ENCODE measurements at places on chromosomes 4 and X.

GRCh38 chr4:141802333-141802732, 165.9 kb downstream of the IL15 start:
- DNase-seq = peak; percentile 4

DNA sequence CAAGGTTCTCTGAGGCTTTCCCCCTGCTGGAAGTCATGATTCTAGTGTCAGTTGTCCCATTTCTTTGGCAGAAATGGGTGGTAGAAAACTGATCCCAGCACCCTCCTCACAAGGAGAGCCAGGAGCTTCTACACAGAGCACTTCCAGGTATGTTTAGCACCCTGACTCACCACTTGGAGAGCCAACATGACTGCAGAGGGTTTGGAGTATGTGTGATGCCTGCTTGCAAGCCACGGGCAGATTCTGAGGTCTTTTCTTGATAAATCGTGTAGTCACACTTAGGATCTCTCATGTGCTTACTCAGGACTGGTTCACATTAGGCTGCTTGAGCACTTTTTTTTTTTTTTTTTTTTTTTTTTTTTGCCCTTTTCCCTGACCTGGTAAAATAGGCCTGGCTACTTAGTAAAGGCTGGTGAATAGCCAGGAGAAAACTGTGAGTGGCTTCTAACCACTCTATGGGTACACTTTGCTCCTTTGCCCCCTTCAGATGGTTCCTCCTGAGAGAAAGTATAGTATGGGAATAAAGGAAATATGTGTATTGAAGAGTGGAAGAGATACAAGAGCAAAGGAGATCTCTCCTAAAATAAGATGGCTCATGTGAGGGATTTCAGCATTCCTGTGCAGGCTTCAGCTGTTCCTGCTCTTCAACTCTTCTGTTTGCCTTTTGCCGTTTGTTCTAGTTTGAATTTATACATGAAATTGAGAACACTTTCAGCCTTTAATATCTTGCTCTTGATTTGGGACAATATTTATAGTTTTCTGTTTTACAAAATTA, 103.6 kb downstream of the EMCN start:
- DNase-seq = peak; percentile 47

- peak; percentile 46 for DNase-seq
Observed at GRCh38 chr4:66855956-66856355, 689.3 kb downstream of the CENPC start.

- no peak for DNase-seq
Observed at GRCh38 chrX:114500622-114501021, 83.3 kb upstream of the HTR2C start.

DNA sequence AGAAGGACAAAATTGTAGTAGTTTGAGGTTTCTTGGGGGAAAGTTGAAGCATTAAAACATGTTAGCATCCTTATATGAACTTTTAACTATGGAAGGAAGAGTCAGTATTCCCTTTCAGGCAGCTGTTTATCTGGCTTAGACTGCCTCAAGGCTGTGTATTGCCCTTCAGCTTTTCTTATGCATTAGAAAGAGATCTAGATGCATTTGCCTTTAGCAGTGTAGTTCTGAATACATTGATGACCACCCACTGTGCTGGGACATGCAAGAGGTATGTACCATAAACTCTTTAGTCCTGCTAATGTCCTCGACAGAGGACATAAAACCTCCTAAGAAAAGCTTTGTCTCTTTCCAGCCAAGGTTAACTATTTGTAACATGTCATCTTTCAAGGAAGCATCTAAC, 2.9 kb downstream of the FAM200B start:
- DNase-seq = no peak

- no peak for DNase-seq
Observed at GRCh38 chr4:14257903-14258302, 630.4 kb upstream of the BOD1L1 start.

GRCh38 chr4:628311-628741, 3.0 kb downstream of the PDE6B start:
- no peak for DNase-seq

DNA sequence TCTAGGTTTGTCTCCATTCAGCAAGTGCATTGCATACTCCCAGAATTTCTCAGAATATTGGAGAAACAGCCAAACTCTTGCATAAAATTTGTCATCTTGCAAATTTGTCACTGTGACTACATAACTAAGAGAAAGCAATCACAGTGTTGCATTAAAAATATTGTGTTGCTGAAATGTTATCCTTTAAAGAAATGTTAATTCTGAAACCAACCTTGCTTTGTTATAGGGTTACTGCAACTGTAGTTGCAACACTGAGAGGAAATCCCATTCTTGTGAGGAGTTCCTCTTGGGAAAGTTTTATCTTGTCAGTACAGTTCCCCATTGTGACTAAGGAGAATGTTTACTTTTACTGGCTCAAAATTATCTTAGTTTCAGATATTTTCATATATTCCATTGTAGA, 20.9 kb downstream of the CYBB start:
- peak; percentile 8 for DNase-seq

GRCh38 chr4:21118301-21118700, 418.0 kb downstream of the PACRGL start:
- DNase-seq = no peak

- peak; percentile 39 for DNase-seq
Observed at GRCh38 chr4:87732033-87732765, 67.2 kb upstream of the IBSP start.

GRCh38 chr4:89134775-89135319, 23.5 kb downstream of the TIGD2 start:
- DNase-seq = peak; percentile 95

DNA sequence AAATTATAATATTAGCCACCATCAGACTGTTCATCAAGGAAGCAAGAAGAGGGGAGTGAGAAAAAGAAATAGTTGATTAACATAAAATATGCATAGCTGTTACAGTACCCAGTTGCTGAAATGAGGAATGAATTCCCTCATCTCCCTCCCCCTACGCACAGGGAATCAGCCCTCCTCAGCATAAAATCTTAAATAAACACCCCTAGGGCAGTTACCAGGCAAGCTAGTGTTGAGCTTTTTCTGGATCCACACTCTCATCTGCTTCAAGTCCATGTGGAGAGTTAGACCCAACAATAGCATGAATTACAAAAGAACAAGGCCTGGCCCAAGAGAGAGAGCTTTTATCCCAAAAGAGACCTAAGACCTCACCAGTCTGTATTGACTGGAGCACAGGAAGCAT, 19.0 kb upstream of the SYTL4 start:
- DNase-seq = no peak

DNA sequence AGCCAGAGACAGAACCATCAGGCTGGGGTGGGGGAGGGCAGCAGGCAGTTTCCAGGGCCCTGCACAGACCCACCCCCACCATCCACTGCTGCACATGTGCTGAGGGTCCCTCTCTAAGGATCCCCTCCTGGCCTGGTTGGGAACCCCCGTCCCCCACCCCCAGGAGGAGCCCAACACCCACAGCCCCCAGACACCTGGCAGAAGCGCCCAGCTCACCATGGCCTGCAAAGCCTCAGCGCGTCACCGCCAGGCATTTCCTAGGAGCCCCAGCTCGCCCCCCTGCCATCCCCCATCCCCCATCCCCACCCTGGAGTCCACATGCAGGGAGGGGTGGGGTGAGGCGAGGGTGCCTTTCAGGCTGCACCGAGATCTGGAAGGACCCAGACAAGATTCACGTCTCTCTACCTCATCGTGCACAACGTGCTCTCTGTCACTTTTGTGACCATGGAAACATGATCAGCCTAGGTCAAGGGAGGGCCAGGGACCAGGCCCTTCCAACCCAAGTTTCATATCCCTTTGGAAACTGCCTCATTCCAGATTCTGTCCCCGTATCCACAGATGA, 9.3 kb downstream of the MXD4 start:
- DNase-seq = no peak

- peak; percentile 7 for DNase-seq
Observed at GRCh38 chrX:80648023-80648422, 161.7 kb downstream of the BRWD3 start.

DNA sequence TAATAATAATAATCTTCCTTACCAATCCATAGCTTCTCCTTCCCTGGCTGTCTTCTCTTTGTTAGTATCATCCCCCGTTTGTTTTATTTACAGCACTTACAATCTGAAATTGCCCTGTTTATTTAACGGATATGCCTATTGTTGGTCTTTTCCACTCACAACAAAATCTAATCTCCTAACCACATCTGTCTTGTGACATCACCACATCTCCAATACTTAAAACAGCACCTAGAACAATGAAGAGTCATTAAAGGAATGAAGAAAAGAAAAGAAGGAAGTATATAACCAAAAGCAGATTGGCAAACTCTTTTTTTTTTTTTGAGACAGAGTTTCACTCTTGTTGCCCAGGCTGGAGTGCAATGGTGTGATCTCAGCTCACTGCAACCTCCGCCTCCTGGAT, 38.7 kb upstream of the JADE1 start:
- DNase-seq = no peak

DNA sequence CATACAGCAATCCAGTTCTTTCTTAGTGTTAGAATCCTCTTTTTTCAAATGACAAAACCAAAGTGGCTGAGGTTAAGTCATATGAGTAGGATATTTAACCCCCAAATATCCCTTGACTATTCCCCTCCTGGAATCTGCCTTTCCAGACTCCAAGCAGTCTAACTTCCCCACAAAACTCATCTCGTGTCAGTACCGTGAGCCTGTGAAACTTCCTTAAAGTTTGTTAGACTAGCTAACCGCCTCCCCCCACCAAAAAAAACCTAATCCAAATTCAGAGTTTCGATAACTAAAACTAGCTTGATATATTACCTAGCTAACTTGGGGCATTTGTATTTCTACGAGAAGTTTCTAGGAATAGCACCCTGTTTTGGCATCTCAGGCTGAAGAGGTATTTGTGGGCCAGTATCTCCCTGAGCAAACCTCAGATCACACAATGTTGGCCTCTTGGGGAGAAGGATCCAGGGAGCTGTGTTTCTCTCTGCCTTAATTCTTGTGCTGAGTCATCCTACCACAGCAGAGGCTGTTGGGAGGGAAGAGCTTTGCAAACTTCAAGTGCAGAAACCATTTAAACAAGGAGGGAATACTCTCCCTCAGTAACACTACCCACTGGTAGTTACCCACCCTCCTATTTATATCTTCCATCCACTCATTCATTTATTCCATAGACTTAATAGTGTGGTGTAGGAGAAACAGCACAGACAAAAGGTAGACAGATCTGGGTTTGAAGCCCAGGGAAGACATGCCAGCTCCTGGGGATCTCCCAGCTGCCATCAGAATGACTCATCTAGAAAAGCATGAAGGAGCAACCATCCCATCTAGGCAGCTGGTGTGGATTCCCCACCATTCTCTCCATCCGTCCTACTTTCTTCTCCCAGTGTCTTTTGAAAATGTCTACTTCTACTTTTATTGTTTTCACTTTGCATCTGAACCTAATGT, 39.3 kb upstream of the TXK start:
- peak; percentile 81 for DNase-seq

DNA sequence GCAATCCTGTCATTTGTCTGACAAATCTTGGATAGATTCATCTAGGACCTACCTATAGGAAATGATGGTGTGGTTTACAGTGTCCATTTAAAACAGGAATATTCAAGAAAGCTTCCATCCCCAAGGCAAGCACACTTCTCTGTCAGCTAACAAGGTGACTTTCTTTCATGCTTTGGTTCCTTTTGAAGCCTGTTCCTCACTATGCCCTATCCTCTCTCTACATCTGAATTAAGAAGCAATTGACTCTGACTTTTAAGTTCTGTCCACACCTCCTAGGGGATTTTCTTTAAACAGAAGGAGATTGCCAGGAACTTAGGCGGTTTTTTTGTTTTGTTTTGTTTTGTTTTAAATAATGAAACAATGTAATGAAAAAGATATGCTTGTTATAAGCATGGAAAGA, 1181.4 kb upstream of the TENM3 start:
- DNase-seq = no peak

GRCh38 chr4:48681856-48682255, 98.2 kb downstream of the FRYL start:
- peak; percentile 69 for DNase-seq

DNA sequence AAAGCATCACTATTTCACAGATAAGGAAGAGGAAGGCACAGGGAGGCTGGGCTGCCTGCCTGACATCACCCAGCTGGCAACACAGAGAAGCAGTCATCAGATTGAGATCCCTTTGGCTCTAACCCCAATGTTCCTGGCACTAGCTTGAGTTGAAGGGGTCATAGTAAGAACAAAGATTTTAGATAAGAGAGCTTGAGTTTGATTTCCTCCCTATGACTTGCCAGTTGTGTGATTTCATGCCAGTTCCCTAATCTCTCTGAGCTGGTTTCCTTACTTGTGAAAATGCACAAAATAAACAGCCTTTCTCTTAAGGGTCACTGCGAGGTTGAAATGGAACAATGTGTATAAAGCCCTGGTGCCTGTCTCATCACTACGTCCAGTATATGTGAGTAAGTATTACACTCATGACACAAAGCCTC, 475.4 kb upstream of the HS3ST1 start:
- DNase-seq = no peak

DNA sequence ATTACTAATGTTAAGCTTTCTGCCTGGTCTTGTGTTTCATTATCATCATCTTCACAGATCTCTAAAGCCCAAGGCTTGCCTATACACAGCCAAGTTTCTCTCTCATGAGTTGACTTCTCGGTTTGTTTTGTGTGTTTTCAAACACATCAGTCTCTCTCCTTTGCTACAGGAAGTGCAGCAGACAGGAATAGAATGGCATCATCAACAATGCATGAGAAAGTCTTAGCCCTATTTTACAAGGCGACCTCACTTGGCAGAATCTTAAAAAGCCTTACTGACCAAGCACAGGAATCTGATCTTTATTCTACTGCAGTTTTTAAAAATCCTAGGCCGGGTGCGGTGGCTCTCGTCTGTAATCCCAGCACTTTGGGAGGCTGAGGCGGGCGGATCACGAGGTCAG, 36.8 kb downstream of the CC2D2A start:
- DNase-seq = peak; percentile 53

DNA sequence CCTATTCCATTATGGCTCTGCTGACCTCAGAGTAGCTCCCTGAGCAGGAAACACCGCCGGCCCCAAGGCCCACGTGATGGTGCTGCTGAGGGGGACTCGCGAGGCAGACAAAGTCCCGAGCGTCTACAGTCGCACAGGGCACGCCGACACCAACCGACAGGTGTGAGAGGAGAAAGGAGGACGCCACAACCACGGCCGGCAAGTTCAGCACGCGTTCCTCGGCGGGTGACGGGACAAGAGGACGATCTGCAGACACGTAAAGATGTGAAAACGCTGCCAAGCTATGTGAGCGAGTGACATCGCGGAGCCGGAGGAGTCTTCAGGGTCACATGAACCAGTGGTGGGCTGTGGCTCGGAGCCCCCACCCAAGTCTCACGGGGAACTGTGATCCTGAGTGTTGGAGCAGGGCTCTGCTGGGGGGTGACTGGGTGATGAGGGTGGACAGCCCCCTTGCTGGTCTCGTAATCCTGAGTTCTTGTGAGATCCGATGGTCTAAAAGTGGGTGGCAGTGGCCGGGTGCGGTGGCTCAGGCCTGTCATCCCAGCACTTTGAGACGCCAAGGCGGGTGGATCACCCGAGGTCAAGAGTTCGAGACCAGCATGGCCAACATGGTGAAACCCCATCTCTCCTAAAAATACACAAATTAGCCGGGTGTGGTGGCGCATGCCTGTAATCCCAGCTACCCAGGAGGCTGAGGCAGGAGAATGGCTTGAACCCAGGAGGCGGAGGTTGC, 34.0 kb downstream of the PPP2R3B start:
- no peak for DNase-seq

- DNase-seq = peak; percentile 20
Observed at GRCh38 chr4:6873291-6873690, 36.3 kb upstream of the TBC1D14 start.
